ENCODE measurements at places on chromosomes 2 and 18.
A peak's percentile ranks its signal among the peaks of the same experiment; 100 is the strongest.

GRCh38 chr2:39664888-39665591 is 677 bp upstream of the TMEM178A start:
- DNase-seq = no peak

DNA sequence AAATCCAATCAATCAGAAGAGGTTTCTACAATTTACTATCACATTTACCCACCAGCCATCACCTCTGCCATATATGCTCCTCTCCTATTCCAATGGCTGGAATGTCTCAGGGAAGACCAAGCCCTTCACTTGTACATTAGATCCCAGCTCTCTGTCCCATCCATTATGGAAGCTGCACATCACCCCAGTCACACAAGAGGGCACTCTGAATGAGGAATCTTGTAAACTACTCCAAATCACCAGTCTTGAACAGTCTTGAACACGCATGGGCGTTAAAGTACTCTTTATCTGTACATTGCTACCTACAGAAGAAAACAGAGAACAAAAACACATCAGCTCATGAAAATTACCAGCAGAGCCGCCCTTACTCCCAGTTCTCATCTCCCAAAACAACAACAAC is 38.7 kb downstream of the ZC3H8 start:
- DNase-seq = no peak

- no peak for DNase-seq
These were observed 20.0 kb upstream of the LPIN1 start for GRCh38 chr2:11726384-11726783.

DNA sequence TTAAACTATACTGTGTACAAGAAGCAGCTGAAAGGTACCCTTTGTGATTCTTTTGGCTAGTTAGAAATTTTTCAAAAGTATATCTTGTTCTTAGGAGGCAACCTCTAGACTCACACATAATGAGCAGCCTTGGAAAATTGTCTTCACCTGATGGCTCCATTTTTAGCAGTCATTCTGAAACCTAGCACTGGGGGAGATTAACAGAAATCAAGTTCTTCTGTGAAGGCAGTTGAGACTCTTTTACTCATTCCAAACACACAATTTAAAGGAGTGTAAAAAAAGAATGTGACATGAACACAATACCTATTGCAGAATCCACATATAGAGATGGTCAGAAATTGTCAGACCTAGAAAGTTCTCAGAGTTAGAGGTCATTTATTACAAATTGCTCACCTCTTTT is 197.7 kb downstream of the UBE2E3 start:
- DNase-seq = no peak

DNA sequence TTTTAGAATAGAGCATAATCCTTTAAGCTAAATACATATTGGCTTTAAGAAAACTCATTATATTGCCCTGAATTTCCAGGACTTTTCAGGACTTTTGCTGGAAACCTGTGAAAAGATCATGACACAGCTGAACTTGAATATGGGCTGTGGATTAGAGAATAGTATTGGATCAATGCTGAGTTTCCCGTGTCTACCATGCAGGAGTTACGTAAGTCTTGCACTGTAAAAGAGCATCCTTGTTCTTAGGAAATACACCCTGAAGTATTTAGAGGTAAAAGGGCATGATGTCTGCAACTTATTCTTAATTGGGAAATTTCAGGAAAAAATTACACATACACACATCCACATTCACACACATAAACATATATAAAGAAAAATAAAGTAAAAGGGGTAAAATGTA is 82.1 kb downstream of the ZFP36L2 start:
- DNase-seq = peak; percentile 2

GRCh38 chr2:237391140-237391539 is 22.8 kb downstream of the COL6A3 start:
- no peak for DNase-seq

DNA sequence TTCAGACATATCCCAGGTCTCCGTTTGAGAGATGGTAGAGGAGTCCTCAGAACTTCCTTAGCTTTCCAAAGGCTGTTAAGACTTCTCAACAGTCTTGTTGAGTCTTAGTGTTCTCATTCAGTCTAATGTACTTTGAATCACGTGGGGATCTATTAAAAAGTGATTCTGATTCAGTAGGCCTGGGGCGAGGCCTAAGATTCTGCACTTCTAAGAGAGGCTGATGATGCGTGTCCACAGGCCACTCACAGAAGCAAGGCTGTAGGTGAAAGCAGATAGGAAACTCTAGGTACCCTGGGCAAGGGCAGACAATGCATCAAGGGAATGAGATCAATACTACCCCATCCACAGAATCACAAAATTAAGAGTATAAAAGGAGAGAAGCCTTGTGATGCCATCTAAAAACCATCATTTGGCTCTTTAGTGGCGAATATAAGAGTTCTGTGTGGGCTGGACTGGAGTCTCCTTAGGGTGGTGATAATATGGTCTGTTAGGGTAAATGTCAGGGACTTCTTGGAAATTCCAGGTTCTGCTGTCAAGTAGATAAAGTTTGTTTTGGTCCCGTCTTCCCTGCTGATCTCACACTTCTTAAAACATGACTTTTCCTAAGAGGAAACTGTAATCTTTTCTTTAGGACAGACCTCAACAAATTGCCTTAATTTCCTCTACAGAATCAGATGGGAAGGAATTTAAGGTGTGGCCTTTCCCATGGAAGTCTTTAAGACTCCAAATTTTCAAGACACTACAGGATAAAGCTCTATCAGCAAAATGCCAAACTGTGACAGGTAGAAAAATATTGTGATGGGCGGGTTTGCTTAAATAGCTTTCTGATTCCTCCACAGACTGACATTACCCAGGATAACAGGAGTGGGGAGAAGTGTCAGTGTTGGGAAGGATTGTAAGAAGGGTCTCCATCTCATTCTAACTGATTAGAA is 45.7 kb upstream of the NEMP2 start:
- DNase-seq = no peak

DNA sequence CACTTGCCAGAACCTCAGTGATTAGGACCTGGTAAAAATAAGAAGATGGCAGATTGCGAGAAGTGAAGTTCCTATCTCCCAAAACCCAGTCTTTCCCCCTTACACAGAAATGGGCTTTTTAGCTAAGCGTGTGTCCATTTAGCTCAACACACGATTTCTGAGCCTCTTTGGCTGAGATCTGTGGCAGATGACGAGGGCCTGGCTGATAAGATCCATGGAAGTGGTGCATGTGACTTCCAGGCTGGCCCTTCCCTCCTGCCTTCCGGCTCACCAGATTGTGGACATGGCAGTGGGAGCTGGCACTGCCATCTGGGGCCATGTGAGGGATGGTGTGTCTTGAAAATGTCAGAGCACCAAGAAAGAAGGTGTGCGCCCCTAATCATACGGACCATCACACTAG is 41.0 kb upstream of the ZFP36L2 start:
- DNase-seq = no peak

GRCh38 chr2:44349506-44349905 is 11.8 kb downstream of the PREPL start:
- DNase-seq = no peak

GRCh38 chr18:34744569-34744968 is 34.5 kb downstream of the DTNA start:
- DNase-seq = no peak

DNA sequence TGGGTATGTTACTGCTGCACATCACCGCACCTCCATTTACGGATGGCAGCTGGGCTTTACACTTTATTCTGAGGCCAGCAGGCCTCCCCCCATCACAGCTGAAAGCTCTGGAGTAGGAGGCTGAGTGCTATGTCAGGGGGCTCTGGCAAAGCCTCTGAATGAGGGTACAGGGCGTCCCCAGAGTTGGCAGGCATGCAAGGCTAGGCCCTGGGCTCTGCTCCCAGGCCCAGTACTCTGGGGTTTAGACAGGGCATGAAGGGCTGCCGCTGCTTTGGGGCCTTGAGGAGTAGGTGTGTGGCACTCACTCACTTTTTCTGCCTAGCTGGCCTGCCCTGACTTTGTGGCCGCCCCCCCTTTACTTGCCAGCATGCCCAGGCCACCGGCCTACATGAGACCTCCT is 90.8 kb downstream of the WDSUB1 start:
- no peak for DNase-seq

GRCh38 chr2:27651056-27651455 is 12.4 kb downstream of the SUPT7L start:
- no peak for DNase-seq

DNA sequence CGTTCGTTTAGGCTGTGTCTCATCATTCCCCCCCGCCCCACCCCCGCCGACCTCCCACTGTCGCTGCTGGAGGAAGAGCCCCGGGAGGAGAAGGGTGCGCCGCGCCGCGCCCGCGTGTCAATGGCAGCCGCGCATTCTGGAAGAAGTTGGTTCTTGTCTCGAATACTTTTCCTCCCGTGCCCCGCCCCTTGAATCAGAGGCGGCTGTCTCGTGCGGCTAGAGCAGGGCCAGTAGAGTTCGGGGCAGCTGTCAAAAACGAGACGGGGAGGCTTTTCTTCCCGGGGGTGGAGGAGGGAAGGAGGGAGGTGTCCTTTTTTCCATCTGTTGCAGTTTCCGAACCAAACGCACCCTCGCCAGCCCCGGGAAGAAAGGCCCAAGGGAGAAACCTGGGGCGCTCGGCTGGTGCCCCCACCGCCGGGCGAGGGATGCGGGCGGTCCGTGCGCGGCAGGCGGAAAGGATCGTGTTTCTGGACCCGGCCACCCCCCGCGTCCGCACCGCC is 410 bp upstream of the TGIF1 start:
- DNase-seq = no peak

GRCh38 chr2:4144731-4145130 is 441.4 kb downstream of the DCDC2C start:
- no peak for DNase-seq

- no peak for DNase-seq
These were observed 36.2 kb downstream of the EFEMP1 start for GRCh38 chr2:55887351-55887750.

DNA sequence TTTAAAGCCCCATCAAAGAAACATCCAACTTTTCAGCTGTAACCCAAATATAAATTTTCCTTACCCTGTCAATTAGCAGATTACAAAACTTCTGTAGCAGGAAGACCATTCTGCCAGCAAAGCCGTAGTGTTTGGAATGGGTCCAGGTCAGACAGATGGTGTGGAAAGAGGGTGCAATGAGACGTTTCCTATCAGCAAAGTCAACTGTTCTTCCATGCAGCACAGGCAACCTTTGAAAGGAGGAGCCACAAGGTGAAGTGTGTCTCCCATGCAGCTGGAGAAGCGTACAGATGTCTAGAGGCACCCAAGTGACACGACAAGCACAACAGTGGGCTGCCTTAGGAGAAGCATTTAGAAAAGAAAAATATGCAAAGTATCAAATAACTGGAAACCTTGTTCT is 83.7 kb downstream of the SP3 start:
- DNase-seq = no peak

DNA sequence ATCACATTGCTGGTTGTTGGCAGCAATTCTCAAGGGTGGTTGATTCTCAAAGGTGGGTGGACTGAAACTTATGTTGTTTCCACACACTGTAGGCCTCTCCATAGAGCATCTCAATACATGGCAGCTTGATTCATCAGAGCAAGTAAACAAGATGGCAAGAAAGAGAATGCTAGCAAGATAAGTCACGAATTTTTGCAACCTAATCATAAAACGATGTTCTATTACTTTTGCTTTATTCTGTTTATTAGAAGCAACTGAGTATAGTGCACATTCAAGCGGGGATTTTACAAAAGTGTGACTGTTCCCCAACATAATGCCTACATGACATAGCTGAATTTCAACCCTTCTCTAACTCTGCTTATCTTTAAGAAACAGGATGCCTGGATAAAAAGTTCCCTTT is 136.2 kb downstream of the CCDC178 start:
- DNase-seq = no peak

- DNase-seq = no peak
These were observed 1.6 kb upstream of the ELOA2 start for GRCh38 chr18:47036927-47037578.

GRCh38 chr2:45713136-45713535 is 61.7 kb downstream of the PRKCE start:
- no peak for DNase-seq

DNA sequence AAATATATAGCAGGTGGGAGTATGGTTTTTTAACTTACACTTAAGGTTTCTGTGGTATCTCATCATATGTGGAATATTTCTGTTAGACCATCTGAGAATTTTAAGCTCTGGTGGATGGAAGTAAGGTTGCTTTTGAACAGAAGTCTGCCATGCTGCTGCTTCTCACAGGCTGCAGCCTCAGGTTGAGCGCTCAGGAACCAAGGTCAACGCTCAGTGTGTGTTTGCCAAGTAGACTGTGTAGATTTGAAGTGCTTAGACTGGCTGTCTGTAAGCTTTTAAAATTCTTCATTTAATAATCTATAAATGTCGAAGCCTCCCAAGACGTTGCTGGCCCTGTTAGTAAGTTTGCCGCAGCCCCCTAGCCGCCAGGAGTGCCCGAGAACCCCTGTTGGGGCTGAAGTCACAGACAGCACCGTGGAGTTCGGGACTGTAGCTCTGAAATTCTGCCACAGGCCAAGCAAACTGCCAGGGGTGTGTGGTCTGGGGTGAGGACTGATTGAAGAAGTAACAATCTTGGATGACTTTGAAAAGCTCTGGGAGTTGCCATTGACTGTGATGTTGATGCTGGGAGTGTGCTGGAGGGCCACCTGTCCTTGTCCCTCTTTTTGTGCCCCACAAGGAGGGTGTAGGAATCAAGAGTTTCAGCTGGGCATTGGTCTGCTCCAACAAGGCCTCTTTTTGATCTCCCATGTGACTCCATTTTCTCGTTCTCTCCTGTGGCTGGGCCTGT is 26.9 kb downstream of the INPP4A start:
- no peak for DNase-seq

- DNase-seq = no peak
These were observed 101.7 kb upstream of the FZD7 start for GRCh38 chr2:201931951-201932350.

Measured in natural killer cell (primary cell).